ENCODE measurements at places on chromosomes 7 and 10. TPM values are rescaled to one million over a fixed set of nuclear protein-coding genes. Genes with fewer than 3 reads are reported as not detected.
A peak's percentile ranks its signal among the peaks of the same experiment; 100 is the strongest.

DNA sequence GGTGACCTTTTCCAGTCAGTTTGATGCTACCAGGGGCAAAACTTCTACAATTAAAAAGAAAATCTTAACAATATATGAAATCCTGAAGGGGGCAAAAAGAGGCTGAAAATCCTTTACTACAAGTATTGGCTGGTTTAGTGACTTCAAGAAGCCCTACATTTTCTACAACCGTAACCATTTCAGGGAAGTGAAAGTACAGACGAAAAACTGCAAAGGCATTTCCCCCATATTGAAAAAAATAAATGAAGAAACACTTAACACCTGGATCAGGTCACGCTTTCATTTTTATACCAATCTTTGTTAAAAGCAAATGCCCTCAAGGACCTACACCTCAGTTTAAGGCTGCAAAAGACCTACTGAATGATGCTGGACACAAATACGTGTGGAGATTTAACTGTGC, 38.6 kb downstream of the IL6 start:
- DNase-seq = no peak

DNA sequence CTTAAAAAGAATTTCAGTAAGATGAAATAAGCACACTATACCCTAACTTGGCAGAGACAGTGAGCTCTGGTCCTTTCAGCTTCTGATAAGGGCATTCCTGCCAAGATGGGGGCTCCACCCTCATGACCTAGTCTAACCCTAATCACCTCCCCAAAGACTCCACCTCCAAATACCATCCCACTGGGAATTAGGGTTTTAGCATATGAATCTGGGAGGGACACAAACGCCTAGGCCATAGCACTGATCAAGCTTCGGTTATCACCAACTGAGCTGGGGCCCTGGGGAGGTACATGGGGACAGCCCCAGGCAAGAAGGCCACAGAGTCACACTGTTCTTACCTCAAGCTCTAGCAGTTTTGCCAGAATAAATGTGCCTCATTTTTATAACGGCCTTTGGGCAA, 31.4 kb downstream of the PALS2 start:
- no peak for DNase-seq

DNA sequence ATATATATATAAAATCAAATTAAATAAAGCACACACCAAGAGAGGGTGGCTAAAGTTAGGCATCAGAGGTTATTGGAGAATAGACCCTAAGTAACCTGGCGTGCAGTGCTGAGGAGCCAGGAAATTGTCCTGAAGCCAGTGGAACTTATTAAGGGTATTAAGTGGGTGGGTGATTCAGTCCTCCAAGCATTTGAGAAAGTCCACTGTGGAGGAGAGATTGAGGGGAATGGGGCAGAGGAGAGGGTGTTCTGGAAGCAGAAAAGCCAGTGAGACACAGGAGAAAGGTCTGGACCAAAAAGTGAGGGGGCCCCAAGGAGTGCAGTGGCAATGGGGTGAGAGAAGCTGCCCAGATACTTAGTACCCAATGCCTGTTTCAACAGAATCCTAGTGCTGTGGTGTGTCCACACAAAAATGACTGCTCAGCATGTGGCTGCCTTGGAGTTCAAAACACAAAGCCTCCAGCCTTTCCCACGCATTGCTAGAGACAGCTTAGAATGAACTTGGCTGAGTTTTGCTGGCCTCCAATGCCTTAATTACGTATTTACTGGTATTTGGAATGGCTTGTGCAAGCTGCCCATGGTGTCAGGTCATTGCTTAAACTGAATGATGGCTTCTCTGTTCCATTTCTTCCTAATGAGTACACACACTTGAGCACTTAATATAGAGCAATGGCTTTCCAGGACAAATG, 44.9 kb upstream of the CHST15 start:
- DNase-seq = no peak

- peak; percentile 29 for DNase-seq
Observed at GRCh38 chr10:101495324-101495925, 92.6 kb downstream of the POLL start.

The GARIN1A gene
- 0.51 TPM for total RNA-seq

The SP4 gene
- total RNA-seq = 7.3 TPM

The MKX gene
- total RNA-seq = 2.3 TPM

GRCh38 chr10:21927631-21928353, 75.7 kb downstream of the DNAJC1 start:
- peak; percentile 59 for DNase-seq

GRCh38 chr10:70858759-70859158, 29.6 kb downstream of the PCBD1 start:
- no peak for DNase-seq
